NCI-H146 (cell line): ENCODE measurements at places on chromosomes 12 and 14.

GRCh38 chr14:105072892-105073719 is 7.9 kb upstream of the GPR132 start:
- no peak for DNase-seq

GRCh38 chr12:26114720-26115401 is 10.0 kb downstream of the BHLHE41 start:
- no peak for DNase-seq

DNA sequence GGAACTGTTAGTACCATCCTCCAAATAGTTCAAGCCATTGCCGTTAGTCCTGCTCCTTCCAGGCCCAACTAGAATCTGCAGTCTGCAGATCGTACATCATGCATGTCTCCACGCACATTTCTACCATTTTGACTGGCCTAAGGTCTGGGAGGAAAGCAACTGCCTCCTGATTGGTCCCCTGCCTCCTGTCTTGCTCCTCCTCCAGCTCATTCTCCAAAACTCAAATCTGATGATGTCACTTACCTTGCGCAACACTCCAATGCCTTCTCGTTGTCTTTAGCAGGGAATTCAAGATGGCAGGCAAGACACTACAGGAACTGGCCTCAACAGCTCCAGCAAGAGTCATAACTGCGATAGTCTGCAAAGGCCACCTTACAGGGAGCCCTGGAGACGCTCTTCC is 9.7 kb upstream of the HCAR1 start:
- no peak for DNase-seq

DNA sequence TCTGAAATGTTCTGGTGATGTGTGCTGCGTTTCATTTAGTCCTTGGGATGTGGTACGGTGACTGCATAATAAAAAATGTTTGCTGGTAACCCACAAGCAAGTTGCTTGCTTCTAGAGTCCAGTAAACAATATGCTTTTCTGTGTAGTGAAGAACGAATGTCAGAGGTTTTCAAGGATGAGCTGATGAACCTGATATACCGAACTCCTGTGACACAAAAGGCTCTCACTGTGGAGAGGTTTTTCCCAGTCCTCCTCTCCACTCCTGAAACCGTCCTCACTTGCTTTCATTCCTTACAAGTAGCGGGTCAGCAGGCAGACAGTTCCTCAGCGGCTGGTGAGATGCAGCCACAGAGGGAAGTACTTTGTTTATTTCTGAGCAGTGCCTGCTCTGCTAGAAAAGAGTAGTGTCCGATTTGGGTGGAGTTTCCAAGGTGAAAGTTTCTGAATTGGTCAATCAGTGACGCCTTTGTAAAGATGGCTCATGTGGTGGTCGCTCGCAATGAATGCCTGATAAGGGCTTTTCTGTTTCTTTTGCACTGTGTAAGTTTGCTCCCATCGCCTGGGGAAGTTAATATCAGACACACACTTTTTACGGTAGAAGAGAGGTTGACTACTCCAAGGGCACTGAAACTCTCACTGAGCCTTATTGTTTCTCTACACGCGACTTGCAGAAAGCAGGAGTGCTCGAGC is 3.0 kb downstream of the ETV6 start:
- no peak for DNase-seq

GRCh38 chr12:71787580-71787979 is 32.9 kb downstream of the RAB21 start:
- no peak for DNase-seq

DNA sequence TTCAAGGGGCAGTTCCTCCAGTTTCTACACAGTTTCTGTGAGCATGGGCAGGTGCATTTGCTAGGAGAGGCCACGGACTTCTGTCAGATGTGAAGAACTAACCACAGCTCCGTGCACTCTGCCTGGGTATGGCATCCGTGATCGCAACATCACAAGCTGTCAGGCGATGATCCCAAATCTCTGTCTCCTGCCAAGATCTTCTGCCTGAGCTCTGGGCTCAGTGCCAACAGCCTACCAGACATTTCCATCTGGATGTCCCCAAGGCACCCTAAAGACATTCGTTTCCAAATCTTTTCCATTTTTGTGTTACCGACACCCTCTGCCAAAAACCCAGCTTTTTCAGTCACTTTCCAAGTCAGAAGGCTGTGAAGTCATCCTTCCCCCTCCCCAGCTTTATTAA is 292.1 kb downstream of the GLT1D1 start:
- no peak for DNase-seq

DNA sequence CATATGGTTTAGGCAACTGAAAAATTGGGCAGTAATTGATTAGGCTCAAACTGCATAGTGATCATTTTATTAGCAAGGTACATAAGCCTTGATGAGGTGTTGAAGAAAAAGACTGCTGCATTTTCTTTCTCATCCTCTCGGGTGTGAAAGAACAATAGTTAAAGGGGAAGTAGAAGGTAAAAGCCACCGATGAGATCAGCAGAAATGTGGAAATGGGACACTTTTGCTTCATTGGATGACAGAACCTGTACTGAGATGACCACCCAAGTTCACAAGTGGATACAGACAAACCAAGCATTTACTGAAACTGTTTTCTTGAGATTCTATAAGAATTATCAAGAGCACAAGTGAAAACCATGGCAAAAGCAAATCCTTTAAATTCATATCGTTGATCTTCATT is 184.0 kb downstream of the TMX1 start:
- no peak for DNase-seq

GRCh38 chr14:32421781-32422180 is 92.7 kb downstream of the AKAP6 start:
- no peak for DNase-seq

GRCh38 chr12:104315326-104316224 is 12.0 kb downstream of the EID3 start:
- no peak for DNase-seq

GRCh38 chr12:82090165-82090564 is 268.0 kb downstream of the CCDC59 start:
- peak; percentile 27 for DNase-seq

GRCh38 chr12:116879509-116880212 is 1.6 kb downstream of the HRK start:
- DNase-seq = peak; percentile 3

DNA sequence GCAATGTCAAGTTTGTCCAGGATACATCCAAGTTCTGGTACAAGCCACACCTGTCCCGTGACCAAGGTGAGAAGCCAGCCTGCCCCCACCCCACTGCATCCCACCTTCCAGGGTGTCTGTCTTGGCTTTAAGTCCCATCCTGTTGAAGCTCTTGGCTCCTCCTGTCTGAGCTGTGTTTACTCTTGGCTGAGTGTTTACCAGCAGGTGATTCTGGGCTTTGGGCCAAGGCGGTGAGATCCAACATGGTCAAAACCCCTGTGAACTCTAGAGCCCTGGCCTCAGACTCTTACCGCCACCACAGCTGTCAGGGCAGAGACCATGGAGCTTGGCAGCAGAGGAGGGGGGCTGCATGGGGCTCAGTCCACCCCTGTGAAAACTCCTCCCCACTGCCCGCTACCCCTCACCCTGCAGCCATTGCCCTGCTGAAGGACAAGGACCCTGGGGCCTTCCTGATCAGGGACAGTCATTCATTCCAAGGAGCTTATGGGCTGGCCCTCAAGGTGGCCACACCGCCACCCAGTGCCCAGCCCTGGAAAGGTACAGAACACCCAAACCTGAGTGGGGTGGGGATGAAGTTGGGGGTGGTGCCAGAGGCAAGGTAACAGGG is 11.6 kb downstream of the TNS2 start:
- peak; percentile 84 for DNase-seq

DNA sequence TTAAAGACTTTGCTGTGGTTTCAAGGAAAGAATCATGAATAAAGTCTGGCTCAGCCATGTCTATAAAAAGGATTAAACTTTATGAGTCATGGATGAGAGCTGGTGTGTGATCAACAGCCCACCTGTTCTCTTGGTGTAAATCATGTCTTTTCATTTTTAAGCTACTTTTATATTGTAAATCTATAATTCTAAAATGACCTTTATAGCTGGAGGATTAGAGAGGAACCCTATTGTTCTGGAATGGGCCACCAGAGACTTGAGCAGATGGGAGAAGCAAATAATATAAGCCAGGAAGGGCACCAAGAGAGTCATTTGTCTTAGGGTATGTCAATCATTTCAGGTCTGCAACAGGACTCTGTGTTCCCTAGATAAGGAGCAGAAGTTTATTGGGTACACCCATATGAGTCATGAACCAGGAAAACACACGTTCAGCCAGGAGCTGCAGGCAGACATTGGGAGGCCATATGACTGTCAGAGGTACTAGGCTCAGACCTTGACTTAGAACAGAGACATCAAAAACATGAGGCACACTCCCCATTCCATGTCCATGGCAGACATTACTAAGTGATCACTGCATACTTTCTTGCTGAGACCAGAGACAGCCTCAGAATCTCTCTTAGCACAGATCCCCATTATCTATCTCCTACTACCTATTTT is 49.3 kb downstream of the NDUFA12 start:
- no peak for DNase-seq

GRCh38 chr14:59020382-59020781 is 168.1 kb upstream of the DAAM1 start:
- no peak for DNase-seq

DNA sequence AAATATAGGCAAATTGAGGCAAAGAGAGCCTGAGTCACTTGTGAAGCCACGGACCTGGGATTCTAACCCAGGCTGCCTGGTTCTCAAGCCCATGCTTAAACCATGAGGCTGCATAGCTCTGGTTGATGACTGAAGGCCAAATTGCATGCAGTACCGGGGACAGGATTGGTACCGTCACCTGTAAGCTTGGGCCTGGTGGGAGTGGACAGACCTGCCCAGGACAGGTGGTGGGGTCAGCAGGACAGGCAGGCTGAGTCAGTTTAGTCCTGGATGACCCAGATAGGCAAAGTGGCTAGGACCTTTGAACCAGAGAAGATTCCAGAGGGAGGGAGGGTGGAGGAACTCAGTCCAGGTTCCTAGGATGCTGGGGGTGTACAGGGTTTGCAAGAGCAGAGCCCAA is 25.8 kb downstream of the RIN3 start:
- no peak for DNase-seq

- no peak for DNase-seq
Observed at GRCh38 chr14:64159588-64159987, 134.6 kb downstream of the ESR2 start.

DNA sequence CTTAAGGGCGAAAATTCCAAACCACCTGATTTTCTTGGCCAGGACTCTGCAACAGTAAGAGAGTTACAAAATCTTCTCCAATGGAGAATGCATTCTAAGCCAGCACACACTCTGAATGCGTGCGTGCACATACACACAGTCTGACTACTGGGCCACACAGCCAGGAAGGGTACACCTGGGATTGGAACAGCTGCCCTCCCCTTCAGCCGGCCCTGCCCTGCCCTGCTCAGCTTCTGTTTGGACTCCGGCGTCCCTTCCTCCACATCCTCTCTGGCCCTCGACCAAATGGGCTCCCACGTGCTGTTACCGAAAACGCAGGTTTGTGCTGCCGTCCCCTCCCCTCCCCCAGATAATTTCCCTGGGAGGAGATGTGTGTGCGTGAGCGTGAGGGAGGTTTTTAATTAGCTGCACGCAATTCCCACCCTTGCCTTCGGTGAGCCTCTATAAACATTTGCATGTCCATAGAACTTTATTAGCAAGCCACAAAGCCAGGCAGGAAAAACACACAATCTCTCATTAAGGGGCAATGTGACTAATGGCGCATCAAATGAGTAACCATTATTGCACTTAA is 43.0 kb downstream of the CCNK start:
- no peak for DNase-seq

DNA sequence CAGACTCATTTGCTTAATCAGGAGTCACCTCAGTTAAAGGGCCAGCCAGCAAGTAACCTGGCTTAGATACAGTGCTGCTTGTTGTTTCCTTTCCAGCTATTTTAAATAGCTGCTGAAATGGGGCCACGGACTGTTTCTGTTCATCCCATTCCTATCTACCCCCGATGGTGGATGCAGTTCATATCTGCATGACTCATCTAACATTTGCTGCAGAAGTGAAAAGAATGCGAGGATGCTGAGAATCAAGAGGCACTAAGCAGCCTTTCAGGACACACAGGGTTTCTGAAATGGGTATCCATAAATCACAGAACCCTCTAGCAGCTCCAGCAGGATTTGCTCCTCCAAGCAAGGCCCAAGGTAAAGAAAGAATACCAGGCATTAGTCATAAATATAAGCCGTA is 60.2 kb upstream of the RTRAF start:
- DNase-seq = no peak

GRCh38 chr14:30706704-30707103 is 84.6 kb downstream of the SCFD1 start:
- DNase-seq = no peak

GRCh38 chr14:97293659-97294058 is 496.5 kb downstream of the VRK1 start:
- DNase-seq = no peak

DNA sequence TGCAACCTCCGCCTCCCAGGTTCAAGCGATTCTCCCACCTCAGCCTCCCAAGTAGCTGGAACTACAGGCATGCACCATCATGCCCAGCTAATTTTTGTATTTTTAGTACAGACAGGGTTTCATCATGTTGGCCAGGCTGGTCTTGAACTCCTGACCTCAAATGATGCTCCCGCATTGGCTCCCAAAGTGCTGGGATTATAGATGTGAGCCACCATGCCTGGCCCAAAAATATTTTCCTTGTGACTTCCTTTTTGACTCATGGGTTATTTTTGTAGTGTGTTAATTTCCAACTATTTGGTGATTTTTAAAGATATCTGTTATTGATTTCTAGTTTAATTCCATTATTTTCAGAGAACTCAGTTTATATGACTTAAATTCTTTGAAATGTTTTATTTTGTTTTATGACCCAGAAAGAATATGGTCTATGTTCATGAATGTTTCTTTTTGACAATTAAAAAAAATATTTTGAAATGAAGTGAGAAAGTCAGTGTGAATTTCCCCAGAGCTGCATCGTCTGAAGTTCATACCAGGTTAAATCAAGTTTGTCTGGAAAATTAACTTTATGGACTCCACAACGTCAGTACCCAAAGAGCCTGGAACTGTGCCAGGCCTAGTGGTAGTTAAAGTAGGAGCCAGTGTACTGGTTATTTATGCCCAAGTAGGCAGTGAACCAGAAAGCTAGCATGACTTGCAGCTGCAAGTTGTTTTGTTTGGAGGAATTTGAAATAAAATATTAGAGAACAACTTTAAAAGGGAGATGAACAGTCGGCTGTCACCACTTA is 2.8 kb upstream of the CDKL1 start:
- DNase-seq = no peak

DNA sequence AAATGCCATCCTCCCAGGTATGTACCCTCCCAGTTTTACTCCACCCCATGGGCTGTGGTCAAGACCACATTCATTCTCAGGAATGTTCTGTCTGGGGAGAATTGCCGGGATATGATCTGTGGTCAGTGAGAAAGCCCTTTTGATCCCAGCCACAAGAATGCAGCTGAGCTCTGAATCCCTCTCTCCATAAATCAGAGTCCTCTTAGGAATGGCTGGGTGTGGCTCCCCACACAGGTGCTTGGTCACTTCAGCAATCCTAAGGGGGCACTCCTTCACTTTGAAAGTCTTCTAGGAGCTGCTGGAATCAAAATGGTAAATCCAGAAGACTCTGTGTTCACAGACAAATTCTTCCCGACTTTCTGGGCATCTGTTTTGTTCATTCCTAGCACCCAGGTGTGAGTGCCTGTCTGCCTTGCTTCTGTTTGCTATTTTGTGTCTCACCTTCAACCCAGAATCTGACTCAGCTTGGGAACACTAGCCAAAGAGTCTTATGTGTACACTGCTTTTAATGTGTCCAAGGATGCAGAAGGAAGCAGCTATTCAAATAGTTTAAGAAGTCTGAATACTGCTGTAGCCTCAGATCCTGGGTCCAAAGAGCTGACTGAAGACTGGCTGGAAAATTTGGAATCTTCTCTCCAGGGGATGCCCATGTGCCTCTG is 144.6 kb upstream of the CDKN3 start:
- no peak for DNase-seq

- DNase-seq = no peak
Observed at GRCh38 chr12:44235674-44236073, 399.8 kb downstream of the TMEM117 start.

- peak; percentile 94 for DNase-seq
Observed at GRCh38 chr12:124992874-124993625, 395 bp upstream of the BRI3BP start.
